ENCODE measurements at places on chromosomes 4 and X.
A peak's percentile ranks its signal among the peaks of the same experiment; 100 is the strongest.

DNA sequence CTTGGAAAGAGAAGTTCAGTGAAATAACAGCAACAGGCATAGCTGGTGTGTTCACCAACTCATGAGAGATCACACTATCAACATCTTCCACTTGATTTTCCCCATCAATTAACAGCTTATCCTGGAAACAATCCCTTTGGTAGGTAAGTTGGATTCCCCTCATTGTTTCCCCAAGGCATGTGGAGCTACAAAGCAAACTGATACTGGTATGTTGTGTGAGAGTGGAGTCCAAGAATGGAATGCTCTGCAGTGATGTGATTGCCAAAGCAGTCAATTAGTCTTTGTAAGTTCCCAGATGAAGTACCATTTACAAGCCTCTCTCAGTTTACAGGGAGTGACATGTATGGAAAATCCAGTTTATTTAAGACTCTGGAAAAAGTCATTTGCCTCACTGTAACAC is 13.7 kb upstream of the XAGE2 start:
- no peak for DNase-seq

- DNase-seq = no peak
These were observed 49.5 kb downstream of the CLCN4 start for GRCh38 chrX:10206317-10206716.

GRCh38 chr4:176563591-176563990 is 229.1 kb downstream of the VEGFC start:
- DNase-seq = no peak

DNA sequence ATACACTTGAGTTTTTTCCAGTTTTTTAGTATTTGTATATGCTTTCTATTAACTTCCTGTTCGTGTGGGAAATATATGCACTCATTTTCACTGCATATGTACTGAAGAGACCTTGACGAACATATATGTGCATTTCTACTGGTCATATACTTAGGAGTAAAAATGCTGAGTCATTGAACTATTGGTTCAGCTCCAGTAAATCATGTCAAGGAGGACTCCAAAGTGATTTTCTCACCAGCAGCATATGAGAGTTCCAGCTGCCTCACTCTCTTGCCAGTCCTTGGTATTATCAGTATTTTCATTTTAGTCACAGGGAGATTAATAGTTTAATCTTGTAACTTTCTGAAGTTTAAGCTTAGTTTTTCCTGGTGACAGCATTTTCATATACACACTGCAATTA is 2750.2 kb downstream of the ARAP2 start:
- no peak for DNase-seq

DNA sequence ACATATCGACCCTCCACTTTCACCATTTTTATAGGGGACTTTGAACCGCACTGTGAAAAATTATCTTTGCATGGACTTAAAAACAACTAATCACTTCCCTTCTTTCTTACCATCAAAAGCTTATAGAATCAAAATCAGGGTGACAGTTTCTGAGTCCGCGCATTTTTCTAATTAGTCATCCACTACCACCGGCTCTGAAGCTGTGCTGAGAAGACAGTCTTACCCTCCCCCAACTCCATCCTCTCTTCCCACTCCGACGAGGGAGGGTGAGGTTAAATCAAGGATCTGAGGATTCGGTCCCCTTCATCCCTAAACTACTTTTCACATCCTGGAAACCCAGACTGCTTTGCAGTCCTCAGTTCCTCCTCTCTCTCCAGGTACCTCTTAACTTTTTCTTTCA is 4.2 kb downstream of the DCTD start:
- DNase-seq = no peak

DNA sequence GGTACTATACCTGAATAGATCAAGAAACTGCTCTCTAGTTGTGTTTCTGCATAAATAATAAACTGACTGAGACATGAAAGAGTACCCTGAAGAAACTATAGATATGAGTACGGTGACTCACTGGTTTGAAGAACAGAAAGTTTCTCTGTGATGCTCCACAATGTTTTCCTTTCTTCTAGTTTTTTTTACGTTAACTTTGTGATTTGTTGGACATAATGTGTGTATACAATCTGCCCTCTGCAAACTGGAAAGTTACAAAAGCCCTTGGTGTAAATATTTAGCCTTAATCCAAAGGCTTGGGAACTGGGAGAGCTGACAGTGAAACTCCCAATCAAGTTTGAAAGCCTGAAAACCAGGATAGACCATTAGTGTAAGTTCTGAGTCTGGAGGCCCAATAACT is 31.6 kb upstream of the PAPSS1 start:
- no peak for DNase-seq

- no peak for DNase-seq
These were observed 16.9 kb upstream of the CEP135 start for GRCh38 chr4:55931833-55932232.

DNA sequence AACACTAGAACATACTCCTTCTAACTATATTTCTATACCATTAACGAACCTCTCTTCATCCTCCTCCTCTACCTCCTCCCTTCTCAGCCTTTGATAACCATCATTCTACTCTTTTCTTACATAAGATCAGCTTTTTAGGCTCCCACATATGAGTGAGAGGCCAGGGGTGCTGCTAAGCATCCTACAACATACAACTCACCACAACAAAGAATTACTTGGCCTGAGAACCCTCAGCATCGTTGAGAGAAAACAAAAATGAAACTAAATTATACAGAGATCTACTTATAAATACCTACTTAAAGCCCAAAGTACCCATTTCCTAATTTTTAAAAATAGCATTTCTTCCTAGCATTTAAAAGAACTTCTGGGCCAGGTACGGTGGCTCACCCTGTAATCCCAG is 77.7 kb downstream of the CC2D2A start:
- DNase-seq = no peak

GRCh38 chr4:85725721-85726170 is 250.8 kb downstream of the ARHGAP24 start:
- DNase-seq = no peak

GRCh38 chr4:102439236-102439614 is 61.9 kb upstream of the NFKB1 start:
- DNase-seq = no peak

DNA sequence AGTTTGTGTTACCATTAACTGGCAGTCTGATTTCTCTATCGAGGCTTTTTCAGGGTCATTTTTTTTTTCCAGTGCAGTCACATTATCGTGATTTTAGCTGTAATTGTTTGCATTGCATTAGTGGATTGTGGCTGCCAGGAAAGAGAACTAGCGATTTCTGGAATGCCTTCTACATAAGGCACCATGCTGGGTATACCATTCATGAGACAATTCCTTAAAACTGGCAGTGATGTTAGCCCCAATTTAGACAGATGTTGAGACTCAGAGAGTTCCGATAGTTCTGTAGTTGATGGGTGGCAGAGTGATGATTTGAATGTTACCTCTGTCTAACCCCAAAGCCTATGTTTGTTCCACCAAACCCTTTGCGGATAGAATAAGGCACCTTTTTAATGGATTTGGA is 175.4 kb upstream of the TENM3 start:
- no peak for DNase-seq

GRCh38 chr4:5782829-5783476 is 72.0 kb downstream of the EVC start:
- DNase-seq = no peak

- no peak for DNase-seq
These were observed 116.0 kb upstream of the RPS6KA3 start for GRCh38 chrX:20382518-20383297.

DNA sequence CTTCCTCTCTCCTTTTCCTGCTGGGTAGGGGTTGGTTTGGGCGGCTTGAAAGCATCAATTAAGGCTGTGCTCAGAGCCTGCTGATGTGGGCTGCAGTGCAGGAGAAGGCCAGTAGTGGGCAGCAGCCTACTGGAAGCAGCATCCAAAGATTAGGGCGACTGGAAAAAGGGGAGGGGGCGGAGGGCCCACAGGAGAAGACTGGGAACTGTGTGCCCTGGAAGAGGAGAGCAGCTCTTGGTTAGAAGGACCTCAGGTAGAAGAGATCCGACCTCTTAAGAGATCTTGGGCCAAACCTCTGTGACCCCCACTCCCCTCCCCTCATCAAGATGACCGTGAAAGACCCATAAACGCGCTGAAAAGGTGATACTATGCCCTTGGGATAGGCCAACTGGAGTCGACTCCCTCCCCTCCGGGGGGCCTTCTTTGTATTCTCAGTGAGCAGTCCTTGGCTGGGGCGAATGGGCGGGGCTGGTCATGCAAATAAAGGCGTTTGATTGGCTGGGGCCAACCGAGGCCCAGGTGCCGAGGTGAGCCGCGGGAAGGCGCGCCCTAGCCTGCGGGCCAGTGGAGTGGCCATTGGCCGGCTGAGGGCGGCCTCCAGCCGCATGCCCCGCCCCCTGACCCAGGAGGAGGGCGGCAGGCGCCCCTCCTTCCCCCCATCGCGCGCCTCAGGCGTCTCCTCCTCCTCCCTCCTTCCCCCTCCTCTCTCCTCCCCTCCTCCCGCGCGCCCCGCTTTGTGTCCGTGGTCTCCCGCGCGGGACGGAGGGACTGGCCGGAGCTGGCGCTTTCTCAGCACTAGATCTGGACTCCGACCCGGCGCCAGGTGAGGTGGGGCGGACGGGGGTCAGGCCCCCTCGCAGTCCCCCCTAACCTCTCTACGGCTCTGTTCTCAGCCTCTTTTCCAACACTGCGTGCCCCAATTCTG is 10.1 kb downstream of the DLG3 start:
- peak; percentile 61 for DNase-seq

- no peak for DNase-seq
These were observed 147.0 kb upstream of the HPGD start for GRCh38 chr4:174669270-174669669.

- DNase-seq = no peak
These were observed 21.2 kb downstream of the SLC25A5 start for GRCh38 chrX:119489212-119490074.

- DNase-seq = no peak
These were observed 149.0 kb upstream of the SCML1 start for GRCh38 chrX:17588303-17588702.

- DNase-seq = no peak
These were observed 63.6 kb downstream of the PALLD start for GRCh38 chr4:168560184-168561180.

DNA sequence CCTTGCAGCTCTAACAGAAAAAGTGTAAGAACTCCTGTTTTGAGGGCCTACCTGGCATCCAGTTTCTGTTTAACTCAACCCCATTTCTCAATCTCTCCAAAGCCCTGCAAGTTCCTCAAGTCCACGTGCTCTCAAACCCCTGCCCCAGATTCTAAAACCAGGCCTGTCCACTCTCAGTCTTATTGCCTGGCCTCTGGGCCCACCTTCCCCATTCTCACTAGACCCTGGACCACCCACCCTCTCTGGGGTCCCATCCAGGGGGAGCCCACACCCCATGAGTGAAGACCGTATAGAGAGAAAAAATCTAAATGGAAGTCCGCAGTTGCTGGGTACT is 58.3 kb downstream of the TLR10 start:
- no peak for DNase-seq

GRCh38 chrX:34381241-34381640 is 249.1 kb upstream of the FAM47A start:
- no peak for DNase-seq

GRCh38 chrX:111467896-111468295 is 43.5 kb upstream of the SERTM2 start:
- no peak for DNase-seq

GRCh38 chrX:63128509-63128908 is 222.6 kb downstream of the SPIN4 start:
- DNase-seq = no peak

DNA sequence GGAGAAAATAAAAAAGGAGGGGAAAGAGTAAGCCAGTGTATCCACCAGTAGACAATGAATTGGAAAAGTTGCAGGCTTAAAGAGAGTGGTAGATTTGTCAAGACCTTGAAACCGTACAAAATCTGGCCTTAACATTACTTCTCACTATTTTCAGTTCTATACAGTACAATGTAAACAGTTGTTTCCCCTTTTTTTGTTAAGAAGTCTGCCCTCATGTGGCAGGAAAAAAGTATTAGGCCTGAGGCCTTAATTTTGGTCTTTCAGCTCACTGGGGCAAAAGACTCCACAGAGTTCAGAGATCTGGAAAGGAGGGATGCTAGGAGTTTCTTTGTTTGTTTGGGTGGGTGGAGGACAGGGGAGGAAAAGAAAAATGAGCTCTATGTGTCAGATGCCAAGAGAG is 92.8 kb upstream of the CCDC160 start:
- DNase-seq = no peak

DNA sequence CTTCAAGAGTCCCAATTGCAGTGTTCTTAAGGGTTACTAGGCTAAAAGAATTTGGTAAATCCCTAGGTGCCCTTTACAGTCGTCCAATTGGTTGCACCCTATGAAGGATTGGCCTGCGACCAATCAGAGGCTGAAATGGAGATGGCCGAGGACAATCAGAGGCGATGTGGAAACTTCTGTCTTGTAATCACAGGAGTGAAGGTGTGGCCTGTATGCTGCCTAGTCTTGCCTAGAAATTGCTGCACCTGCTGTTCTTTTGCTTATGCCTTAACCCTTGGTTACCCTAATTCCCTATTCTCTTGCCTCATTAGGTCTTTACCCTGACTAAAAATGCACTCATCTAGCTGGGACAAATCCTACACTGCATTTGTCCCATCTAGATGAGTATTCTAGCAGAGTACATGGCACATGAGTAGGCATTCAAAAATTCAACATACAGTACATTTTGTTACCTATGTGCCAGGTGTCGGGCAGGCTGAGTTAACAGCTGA is 1.0 kb upstream of the DCK start:
- DNase-seq = no peak

DNA sequence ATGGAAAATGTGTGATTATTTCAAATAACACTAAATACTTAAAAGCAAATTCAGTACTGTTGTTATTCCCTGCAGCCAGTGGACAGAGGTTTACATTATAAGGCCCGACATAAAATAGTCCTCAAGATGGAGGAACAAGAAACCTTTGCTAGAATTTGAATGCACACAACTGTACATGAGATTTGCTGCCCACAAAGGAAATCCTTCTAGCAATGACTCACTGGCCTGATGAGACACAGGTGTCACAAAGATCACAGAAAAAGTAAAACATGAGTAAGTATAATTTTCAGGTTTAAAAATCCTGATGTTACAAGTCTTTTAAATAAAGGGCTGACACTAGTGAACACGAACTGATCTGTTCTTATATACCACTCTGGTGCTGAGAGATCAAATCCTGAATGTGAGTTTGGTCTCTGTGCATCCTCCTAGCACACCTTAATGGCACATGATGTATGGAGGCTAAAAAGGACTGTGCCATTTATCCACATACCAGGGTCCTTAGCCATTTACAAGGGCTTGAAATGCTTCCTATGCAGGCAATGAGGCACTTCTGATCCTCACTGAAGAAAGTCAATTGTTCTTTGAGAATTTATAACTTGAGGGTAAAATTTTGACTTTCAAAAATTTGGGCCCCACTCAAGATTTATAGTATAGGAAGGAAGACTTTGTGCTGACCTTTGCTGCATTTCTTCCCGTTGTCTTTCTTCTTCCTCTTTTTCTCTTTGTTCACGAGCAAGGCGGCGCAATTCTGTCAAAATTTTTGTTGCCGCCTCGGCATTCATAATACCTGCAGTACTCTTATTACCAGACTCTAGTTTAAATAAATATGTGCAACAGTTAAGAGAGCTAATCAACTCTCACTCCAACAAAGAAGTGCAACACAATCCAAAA is 23.0 kb downstream of the MAP7D3 start:
- no peak for DNase-seq

- no peak for DNase-seq
These were observed 35.4 kb upstream of the HPSE start for GRCh38 chr4:83369831-83370639.

GRCh38 chrX:1075156-1075555 is 137.3 kb downstream of the CRLF2 start:
- DNase-seq = no peak

Measured in activated gamma-delta T cell (primary cell).